ENCODE measurements at places on chromosomes 5 and 9. TPM values are rescaled to one million over a fixed set of nuclear protein-coding genes. Genes with fewer than 3 reads are reported as not detected.

DNA sequence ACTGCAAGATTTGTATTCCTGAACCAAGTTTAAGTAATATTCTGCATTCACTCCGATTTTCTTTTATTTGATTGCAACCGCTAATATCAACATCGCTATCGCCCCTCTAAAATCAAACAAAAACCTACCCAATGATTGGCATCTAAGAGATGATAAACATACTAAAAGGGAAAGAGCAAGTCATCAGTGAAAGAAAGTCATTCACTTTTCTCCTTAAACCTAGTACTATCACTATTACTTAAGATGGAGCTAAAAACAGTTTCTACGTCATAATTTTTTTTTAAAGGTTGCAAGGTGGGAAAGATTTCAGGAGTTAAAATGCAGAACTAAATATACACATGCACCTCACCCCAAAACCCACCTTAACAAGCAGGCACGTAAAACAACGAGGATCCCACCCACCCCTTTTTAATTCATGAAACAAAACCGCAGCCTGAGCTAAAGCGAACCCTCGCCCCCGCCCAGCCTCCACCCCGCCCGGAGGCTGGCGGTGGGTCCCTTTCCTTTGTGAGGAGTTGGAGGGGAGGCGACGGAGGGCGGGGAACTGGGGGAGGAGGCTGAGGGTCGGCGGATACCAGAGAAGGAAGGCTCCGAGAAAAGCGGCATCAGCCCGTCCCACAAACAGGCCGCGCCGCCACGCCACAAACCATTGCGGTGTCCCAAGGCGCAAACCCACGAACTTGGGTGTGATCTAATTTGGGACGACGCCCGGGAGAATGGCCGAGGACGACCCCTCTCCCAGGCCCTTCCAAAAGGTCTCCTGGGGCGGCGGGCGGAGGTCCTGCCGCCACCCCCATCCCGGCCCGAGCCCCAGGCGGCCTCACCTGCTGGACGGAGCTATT, 861 bp downstream of the UBQLN1 start:
- peak; percentile 74 for DNase-seq

The SLC34A3 gene
- 0.13 TPM for total RNA-seq

The LIFR gene
- total RNA-seq = 13.7 TPM

The HSPB3 gene
- not detected for total RNA-seq

DNA sequence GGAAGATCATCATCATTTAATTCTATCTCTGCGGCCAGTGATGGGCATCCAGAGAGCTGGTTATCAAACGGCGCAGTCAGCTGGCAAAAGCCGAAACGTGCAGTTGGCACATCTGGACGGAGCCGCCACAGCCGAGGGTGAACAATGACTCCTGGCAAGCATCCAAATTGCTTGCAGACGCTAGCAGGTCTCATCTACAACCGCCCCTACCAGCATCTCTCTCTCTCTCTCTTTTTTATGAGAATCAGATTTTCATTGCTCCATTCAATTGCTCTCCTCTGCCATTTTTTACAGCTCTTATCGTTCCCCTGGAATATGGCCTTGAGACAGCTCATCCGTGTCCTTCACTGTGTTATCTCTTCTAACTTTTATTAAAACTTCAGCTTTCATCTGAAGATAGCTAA, 165.2 kb downstream of the MAPKAP1 start:
- no peak for DNase-seq

The OR1J2 gene
- not detected for total RNA-seq

DNA sequence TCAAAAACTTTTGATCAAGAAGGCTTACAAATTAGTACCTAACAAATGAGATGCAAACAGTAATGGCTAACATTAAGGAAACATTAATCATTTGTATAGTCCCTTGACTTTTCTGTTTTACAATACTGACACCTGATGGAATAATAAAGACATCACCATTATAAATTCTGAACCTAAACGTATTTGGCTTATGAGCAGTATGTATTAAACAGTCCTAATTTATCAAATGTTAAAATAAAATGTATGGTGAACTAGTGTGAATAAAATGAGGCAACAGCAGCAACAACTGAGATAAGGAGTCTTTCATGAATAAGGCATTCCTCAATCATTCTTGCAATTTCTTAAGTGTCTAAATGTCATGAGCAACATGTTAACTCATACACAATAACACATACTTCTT, 6.0 kb downstream of the PUM3 start:
- DNase-seq = no peak

GRCh38 chr9:129885018-129885669, 49.9 kb downstream of the USP20 start:
- peak; percentile 31 for DNase-seq

The COL5A1 gene
- total RNA-seq = 16.4 TPM

The WDR38 gene
- total RNA-seq = not detected

- DNase-seq = no peak
Measured at GRCh38 chr9:36211510-36211909, 20.8 kb downstream of the CLTA start.

GRCh38 chr9:12934545-12935272, 159.9 kb downstream of the LURAP1L start:
- DNase-seq = no peak

The MCCC2 gene
- total RNA-seq = 65.0 TPM

The MELK gene
- 53.2 TPM for total RNA-seq

The PCDHGA7 gene
- 2.8 TPM for total RNA-seq

The APC gene
- total RNA-seq = 31.8 TPM

The GMCL2 gene
- total RNA-seq = not detected

GRCh38 chr9:70043285-70043684, 363 bp upstream of the MAMDC2 start:
- peak; percentile 50 for DNase-seq

GRCh38 chr5:120568711-120569110, 104.6 kb downstream of the PRR16 start:
- no peak for DNase-seq

The DEPDC1B gene
- 50.5 TPM for total RNA-seq

DNA sequence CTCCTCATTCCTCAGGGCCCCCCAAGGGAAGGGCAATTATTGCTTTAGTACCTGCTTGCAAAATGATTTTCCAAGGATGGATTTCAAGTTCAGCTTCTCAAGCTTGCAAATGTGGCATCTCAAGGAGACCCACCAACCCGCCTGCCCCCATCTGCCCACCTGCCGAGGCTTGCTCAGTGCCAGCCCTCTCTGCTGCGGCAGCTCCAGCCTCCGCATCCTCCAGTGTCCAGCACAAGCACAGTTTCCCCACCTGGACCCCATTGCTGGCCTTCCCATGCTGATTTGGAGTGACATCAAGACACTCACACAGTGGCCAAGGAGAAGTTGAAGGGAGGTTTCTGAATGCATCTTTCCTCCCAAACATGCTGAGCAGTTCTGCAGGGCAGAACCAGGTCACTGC, 31.2 kb downstream of the MED10 start:
- DNase-seq = no peak

DNA sequence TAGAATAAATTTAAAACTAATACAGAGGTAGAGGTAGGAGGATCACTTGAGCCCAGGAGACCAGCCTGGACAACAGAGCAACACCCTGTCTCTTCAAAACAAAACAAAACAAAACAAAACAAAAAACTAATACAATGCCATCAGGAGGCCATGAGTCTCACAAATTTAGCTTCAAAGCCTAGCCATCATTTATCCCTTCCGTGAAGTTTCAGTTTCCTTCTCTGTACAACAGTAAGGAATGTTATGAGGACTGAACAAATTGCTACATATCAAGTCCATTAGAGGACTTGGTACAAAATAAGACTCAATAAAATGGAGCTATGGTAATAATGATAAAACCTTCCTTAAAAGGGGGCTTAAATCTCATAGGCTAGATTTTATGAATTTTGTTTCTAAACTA, 60.8 kb downstream of the MAPKAP1 start:
- no peak for DNase-seq

DNA sequence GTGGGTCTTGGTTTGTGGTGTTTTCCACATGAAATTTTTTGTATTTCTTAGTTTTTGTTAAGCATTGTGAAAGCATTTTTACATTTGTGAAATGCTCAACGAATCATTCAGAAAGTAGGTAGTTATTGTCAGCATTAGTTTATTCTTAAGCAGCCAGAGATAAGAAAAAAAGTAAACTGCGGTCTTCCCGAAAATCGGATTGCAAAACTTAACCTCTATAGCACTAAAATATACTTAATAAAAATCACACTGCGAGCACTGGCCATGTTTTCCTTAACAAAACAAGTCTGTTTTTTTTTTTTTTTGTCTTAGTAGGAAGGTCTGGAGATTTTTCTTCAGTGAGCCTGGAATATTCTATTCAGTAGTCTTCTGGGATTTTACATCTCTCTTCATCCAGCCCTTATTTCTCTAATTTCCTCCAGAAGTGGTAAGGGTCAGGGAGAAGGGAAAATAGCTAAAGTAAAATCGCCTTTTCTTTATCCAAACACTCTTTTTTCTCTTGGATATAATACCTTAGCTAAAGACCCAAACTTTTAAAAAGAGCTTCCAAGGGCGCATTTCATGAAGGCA, 289.9 kb downstream of the DMAC1 start:
- DNase-seq = no peak

DNA sequence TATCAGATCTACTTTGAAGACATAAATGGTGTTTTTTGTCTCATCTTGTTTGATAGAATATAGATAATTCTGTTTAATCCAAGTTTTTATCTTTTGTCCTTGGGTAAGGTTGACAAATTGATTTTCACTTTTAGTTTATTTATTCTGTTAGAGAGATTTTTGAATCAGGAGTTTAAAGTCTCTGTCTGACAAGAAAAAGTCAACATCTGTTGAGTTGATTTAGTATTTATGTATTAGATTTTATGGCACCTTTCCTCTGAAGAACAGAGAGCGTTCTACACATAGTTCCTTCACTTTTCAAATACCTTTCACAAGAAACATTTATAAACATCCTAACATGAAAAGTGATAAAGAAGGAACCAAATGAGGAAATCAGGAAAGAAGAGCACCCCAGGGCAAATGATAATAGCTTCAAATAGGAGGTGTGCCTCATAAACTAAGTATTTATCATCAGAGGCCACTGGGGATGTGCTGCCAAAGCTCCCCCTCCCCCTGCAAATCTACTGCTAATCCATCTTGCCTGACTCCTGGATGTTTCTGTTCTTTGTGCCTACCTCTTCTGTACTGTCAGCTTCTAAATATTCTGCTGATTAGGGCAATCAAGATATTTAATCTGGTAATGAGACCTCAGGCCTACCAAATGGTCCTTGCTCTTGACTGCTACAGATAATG, 457.7 kb upstream of the CHD1 start:
- DNase-seq = no peak

DNA sequence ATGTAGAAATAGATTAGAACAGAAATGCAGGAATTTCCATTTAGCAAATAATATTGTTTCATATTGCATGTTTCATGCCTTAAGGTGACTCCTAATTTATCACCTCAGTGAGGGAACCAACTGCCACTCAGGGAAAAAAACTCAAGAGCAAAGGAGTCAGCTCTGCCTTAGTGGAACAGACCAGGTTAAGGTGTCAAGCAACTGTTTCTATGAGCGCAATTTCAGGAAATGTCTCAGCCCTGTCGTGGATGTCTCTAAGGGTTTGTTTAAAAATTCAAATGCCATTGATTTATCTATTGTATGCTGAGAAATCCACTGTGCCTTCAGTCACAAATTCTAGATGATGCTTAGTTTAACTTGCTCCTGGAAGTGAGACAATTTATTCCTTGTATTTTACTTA, 34.7 kb upstream of the PDZD2 start:
- no peak for DNase-seq

DNA sequence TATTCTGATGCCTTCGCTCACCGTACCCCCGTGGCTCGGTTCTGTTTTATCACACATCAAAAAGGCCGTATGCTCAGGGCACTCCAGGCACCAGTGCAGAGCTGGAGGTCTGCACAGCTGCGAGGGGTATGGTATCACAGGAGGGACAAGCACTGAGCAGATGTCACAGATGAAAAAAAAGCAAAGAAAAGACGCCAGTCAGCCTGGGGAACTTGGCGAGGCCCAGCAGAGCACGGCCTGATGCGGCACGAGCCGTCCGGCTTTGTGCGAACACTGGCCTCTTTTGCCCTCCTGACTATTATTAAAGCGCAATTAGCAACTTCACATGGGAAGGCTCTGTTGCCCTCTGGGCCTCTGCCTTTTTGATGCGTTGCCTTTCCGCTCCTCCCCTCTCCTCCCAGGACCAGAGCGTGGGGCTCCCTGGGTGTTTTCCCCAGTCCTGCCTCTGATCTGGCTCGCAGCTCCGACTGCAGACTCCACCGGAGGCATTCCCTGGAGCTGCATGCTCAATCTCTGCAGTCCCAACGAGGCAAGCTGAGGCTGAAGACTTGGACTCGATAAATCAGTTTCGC, 44.4 kb downstream of the AK8 start:
- no peak for DNase-seq

The PCDHB6 gene
- total RNA-seq = 0.24 TPM

DNA sequence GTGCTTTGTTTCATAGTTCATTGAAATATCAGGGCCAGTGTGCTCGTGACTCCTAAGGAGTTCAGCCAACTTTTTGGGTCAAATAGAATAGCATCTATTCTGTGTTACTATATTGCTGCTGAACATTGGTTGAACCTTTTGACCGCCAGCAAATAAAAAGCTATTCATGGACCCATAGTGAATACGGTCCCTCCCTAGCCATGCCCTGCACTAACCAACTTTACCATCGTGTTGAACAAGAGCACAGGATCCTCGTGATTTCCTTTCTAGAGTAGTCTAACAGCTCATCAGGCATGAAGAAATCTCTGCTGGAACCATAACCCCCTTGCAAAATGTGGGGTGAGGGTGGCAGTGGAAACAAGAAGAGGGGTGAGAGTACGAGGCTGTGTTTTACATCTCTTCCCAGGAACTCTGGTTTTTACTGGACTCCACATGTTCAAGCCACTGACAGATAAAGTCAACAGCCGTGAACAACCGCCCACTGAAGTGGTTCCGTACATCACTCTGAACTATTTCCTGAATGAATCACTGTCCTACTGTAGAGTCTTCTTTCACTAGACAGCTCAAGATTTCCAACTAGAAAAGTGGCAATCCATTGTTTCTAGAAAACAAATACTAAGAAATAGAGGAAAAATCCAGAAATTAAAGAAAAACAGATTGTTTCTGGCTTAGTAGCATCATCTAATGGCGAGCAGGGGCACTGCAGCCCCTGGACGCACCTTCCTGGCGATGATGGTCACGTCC, 70.1 kb upstream of the SPATA31E1 start:
- peak; percentile 49 for DNase-seq

GRCh38 chr9:38162332-38163211, 93.5 kb upstream of the SHB start:
- DNase-seq = no peak

The MAP1B gene
- 65.7 TPM for total RNA-seq

GRCh38 chr5:126615286-126615685, 14.5 kb downstream of the PHAX start:
- DNase-seq = no peak

The SLC9A3 gene
- 1.7 TPM for total RNA-seq

DNA sequence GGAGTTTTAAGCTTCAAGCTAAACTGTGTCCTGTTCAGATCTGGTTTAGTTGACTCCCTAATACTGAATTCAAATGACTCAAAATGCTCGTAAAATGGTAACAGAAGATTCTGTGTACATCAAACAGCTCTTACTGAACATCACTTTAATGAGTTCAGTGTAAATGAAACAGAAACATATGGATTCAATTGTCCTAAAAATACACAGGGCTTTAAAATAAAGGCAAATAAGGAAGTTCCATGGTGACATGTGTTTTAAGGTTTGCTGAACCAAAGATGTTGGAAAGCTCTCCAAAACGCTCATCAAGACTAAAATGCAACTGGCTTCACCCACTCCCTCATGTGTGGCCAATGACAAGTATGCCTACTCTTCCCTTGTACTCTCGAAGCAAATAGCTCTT, 340.0 kb upstream of the PIK3R1 start:
- DNase-seq = no peak
